ENCODE measurements at places on chromosomes 2 and 18.

DNA sequence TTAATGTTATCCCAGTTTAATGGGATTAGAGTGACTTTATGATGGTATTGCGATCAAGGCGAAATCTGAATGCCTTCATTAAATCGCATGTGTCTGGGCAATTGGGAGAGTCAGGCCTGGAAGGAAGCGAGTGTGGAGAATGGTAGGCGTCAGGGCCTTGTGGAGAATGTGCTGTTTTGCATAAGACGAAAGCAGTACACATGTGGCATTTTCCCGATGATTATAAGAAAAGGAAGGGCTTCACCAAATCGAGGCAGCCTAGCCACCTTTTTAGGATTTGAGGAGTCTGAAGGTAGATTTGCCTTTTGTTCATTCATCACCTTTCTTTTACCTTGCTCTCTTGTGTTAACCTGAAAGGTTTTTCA, 1.0 kb downstream of the ZNF532 start:
- DNase-seq, result no peak

GRCh38 chr2:88071365-88071764, 3.7 kb downstream of the SMYD1 start:
- no peak for DNase-seq

DNA sequence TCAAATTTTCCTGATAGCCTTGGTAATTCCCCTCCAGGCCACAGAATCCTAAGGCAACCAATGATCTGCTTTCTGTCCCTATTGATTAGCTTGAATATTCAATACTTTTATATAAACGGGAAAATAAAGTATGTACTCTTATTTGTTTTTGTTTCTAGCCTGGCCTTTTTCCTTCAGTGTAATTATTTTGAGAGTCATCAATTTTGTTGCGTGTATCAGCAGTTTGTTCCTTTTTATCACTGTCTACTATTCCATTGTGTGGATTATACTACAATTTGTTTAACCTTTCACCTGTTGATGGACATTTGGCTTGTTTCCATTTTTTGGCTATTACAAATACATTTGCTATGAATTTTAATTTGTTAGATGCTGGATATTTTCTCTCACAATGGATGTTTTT, 39.2 kb upstream of the LRRC30 start:
- no peak for DNase-seq

- no peak for DNase-seq
These were observed 200.6 kb downstream of the NAPG start for GRCh38 chr18:10726198-10727068.

- DNase-seq, result no peak
These were observed 270.1 kb downstream of the TCF4 start for GRCh38 chr18:55317864-55318263.

GRCh38 chr2:236163471-236164200, 4.5 kb downstream of the GBX2 start:
- no peak for DNase-seq

GRCh38 chr18:51390702-51391101, 193.2 kb upstream of the MEX3C start:
- DNase-seq, result no peak

- no peak for DNase-seq
These were observed 94.3 kb downstream of the ADCYAP1 start for GRCh38 chr18:998936-999335.

- DNase-seq, result no peak
These were observed 197 bp downstream of the GDF7 start for GRCh38 chr2:20667151-20667530.

- no peak for DNase-seq
These were observed 95.1 kb upstream of the RFX8 start for GRCh38 chr2:101569886-101570520.

DNA sequence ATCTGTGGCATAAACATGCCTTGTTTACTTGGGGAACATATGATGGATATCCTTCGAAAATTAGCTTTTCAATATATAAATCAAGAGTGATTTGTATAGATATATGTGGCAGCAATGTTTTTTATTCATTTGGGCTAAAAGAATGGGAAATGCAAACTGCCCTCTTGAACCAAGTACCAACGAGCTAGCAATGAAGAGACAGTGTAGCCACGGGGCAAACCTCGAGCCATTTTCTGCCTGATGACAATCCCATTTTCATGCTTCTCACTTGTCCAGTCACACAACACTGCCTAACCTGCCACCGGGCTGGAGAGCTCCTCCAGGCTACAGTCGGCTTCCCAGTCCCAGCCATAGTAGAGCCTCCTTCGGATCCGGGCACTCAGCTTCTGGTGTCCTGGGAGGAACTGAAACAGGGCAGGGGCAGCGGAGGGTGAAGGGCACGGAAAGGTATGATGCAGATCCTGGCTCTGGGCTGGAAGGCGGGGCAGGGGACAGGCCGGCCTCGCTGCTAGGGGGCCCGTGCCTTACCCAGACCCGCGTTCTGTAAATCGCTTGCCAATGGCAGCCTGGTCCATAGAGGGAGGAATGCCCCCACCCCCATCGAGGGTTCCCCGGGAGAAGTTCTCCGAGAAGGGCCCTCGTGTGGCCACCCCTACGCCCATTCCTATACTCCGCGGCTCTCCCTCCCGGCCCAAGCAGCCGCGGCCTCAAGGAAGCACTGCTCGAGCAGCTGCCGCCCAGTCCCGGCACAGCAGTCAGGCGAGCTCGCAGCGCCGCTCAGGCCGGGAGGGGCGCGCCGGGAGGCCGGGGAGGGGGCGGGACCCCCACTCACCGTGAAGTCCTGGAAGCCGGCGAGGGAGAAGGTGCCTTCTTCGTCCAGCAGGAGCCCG, 552 bp downstream of the CNPPD1 start:
- DNase-seq, result no peak

GRCh38 chr2:128416109-128416785, 97.6 kb upstream of the HS6ST1 start:
- no peak for DNase-seq

- DNase-seq, result no peak
These were observed 150.6 kb upstream of the CELF4 start for GRCh38 chr18:37716106-37716735.

- no peak for DNase-seq
These were observed 8.8 kb downstream of the IAH1 start for GRCh38 chr2:9483107-9483506.

GRCh38 chr2:195021711-195022507, 635.1 kb upstream of the SLC39A10 start:
- no peak for DNase-seq

DNA sequence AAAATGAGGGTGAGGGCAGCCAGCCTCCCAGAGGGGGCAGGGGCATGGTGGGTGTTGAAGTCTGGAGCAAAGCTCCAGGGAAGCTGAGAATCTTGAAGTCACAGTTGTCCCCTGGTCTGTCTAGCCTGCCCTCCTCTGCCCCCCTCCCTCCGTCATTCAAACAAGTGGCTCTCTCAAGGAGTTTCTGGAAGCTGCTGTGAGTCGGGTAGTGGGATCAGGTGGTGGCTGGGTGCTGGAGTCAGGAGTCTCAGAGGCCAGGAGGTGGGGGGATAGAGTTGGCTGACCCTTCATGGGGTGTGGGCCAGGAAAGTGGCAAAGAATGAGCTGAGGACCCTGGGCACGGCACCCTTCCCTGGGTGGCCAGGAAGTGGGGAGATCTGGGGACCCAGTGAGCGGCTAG, 495 bp upstream of the ASIC4 start:
- DNase-seq, result no peak

DNA sequence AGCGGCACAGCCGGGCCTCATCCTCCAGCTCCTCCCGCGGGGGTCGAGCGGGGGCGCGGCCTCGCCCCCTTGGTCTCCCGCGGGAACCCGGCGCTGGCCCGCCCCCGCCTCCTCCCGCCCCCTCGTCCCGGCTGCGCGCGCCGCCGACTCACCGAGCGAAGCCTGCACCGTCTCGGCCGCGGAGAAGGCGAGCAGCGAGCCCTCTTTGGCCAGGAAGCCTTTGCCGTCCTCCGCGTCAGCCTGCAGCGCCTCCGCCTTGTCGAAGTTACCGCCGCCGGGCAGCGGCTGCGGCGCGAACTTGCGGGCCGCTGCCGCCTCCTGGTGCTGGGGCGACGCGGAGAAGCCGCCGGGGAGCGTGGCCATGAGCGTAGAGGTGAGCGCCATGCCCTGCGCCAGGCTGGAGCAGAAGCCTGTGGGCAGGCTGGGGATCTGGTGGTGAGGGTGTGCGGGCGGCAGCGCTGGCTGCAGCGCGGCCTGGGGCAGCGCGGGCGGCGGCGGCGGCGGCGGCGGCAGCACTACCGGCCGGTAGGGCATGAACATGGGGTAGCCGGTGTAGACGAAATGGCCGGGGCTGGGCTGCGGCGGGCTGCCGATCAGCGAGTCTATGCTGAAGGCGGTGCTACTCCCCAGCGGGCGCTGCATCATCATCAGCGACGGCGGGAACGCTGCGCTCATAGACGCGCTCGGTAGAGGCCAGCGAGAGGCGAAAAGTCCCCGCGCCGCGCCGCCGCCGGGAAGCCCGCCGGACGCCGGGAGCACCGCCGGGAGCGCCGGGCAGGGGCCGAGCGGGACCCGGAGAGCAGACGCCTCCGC, 683 bp downstream of the GBX2 start:
- no peak for DNase-seq

DNA sequence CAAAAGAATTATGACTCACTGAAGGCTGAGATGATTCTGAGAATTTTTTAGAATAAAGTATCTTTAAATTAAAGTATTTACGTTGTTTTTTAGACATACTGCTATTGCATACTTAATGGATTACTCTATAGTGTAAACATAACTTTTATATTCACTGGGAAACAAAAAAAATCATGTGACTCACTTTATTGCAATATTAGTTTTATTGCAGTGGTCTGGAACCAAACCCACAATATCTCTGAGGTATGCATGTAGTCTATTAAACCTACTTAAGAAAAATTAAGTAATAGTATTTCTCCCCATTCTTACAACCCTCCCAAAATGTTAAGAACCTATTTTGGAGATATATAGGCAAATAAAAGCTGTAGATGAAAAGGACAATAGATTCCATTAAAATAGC, 142.9 kb upstream of the ZNF521 start:
- no peak for DNase-seq

- no peak for DNase-seq
These were observed 133.9 kb downstream of the MTCL1 start for GRCh38 chr18:8839281-8839680.

- DNase-seq, result peak; percentile 89
These were observed 650 bp upstream of the AFG3L2 start for GRCh38 chr18:12377556-12378197.

DNA sequence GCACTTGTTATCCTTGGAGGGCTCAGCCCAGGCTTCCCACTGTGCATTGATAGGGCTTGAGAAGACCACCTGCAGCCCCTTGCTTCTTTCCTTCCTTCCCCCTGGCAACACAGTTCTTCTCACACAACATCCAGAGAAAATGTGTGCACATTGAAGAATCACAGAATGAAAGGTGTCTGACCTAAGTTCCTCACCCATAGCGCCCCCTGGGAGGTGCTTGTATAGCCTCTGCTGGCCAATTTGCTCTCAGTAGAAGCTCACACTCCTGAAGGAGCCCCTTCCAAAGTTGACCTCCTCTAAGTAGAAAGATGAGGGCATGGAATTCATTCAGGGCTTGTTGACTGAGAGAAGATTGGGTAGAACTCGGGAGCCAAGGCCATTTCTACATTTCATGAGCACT, 758.4 kb upstream of the KLHL29 start:
- DNase-seq, result no peak

DNA sequence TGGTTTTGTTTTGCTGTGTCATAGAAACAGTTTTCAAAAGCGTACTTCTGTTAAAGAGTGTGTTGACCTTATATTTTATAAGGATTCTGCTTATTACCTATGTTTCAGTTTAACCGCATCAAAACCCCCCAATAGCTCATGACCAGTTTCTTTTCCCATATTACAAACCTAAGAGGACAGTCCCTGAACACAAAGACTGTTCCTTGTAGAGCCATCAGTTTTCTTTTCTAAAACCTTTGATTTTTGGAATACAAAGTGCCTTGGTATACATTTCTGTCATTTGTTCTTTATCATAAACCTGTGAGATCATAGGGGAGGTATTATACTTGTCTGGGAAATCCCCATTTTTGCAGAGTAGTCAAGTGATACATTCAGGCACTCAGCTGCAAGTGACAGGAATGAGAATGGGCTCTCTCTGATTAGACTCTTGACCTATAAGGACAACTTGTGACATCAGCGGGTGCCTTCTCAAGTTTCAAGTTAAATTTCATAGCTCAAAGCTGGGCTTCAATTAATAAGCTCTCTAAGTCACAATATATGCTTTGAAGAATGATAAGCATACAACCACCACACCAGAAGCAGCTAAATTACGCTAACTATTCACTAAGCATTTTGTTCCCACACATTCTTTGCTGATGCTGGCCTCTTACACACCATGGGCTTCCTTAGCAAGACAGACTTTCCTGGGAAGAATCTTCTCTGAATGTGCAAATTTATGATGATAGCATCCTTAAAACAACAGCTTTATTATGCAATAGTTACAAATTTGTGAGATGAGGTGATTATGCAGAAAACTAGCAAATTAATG, 97.5 kb upstream of the CD302 start:
- no peak for DNase-seq

- DNase-seq, result no peak
These were observed 167.3 kb upstream of the SKOR2 start for GRCh38 chr18:47418746-47419145.

DNA sequence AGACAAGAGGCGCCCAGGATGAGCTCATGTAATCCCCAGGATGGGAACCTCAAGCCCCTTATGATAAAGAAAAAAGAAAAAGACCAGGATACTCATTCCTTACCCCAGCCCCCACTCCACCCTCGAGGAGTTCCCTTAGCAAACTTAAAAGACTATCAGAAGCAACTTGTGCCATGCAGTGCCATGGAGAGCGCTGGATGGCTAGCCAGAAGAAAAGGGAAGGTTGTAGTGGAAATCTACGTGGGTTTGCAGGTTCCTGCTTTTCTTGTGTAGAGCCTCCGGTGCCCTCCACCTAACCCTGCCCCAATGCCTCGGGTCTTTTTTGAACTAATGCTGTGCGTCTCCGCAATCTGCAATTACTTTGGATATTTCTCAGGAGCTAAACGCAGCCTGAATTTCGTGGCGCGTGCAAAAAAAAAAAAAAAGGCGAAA, 16.2 kb upstream of the BCL11A start:
- DNase-seq, result no peak

GRCh38 chr2:127365211-127365643, 22.5 kb downstream of the MAP3K2 start:
- no peak for DNase-seq
